ENCODE measurements at places on chromosomes 4 and X.

DNA sequence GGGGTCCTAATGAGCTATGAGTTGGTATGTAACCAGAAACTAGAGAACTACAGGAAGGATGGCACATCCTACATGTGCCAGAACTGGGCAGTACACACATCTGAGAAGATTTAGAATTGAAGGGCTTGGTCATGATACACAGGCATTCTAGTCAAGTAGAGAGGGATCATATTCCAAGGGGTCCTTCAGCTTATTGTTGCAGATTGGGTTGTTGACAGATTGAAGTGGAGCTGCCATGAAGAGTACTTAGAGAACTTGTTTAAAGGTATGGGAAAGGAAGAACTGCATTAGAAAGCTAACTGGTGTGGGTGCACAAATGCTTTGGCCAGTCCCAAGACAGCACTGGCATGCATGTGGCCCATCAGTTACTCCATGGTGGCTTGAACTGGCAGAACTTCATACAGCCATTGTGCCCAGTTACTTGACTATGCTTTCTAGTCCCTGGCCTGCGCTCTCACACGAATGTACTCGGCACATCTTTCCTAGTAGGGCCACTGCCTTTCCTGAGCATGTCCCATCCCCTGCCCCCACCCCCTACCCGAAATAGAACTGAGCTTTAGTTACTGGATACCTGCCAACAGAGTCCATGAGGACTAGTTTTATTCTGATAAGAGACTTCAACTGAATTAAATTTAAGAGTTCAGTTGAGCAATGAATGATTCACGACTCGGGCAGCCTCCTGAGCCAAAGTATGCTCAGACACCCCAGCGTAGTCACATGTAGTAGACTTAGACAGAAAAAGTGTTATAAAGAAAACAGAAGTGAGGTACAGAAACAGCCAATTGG is 64.0 kb downstream of the CCNG2 start:
- no peak for DNase-seq

- DNase-seq, result no peak
These were observed 150.6 kb downstream of the GATB start for GRCh38 chr4:151610229-151610628.

GRCh38 chr4:7167706-7168105 is 24.6 kb upstream of the SORCS2 start:
- no peak for DNase-seq

- DNase-seq, result no peak
These were observed 59.0 kb downstream of the THOC2 start for GRCh38 chrX:123673813-123674212.
